Activated CD4-positive, alpha-beta T cell treated with anti-CD3 and anti-CD28 coated beads for 4 hours (primary cell): ENCODE measurements at places on chromosomes 6 and 20.

GRCh38 chr6:149458806-149459205 is 26.0 kb downstream of the ZC3H12D start:
- no peak for DNase-seq

DNA sequence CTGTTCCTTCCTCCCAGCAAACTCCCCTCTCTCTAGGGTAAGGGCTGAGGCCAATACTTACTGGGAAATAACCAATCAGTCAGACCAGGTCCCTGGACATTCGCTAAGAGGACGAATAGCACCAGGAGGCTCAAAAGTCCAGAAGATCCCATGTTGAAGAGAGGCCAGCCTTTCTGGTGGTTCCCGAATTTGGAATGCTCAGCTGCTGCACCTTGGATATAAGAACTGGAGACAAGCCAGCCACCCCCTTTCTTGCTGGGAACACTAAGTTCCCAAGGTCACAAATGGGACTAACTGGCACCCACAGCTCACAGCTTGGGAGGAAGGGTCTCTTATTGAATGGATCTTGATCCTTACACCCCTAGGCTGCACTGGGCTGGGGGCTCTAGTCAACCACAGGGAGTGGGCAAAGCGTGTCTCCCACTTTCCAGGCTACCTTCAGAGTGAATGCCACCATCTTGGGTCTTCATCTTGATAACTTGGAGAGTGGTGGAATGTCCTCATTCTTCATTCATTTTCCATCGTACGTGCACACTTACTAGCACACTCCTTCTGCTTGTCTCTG is at the start of gene EPPIN:
EPPIN (minus strand) TSS at position 196 of the 565 bp plus-strand sequence; CDS start at position 152, 44 bp downstream.
- no peak for DNase-seq

GRCh38 chr6:130411481-130411880 is 45.7 kb downstream of the TMEM200A start:
- no peak for DNase-seq

DNA sequence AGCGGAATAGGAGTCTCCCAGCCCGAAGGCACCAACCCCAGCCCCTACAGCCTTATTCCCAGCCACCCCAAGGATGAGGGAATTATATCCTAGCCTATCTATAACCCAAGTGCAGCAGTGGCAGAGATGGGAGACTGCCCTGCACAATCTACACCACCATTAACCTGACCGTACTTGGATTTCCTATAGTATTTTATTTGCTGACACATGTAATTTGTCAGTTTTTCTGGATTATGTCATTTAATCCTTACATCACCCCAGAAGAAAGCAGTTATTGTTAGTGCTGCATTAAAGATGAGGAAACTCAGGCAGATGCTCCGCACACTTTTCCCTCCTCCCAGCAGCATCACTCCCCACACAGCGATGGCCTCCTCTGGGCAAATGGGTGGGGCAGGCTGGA is 6.0 kb downstream of the BFSP1 start:
- no peak for DNase-seq

GRCh38 chr6:165999279-165999678 is 168.4 kb downstream of the TBXT start:
- DNase-seq, result no peak

DNA sequence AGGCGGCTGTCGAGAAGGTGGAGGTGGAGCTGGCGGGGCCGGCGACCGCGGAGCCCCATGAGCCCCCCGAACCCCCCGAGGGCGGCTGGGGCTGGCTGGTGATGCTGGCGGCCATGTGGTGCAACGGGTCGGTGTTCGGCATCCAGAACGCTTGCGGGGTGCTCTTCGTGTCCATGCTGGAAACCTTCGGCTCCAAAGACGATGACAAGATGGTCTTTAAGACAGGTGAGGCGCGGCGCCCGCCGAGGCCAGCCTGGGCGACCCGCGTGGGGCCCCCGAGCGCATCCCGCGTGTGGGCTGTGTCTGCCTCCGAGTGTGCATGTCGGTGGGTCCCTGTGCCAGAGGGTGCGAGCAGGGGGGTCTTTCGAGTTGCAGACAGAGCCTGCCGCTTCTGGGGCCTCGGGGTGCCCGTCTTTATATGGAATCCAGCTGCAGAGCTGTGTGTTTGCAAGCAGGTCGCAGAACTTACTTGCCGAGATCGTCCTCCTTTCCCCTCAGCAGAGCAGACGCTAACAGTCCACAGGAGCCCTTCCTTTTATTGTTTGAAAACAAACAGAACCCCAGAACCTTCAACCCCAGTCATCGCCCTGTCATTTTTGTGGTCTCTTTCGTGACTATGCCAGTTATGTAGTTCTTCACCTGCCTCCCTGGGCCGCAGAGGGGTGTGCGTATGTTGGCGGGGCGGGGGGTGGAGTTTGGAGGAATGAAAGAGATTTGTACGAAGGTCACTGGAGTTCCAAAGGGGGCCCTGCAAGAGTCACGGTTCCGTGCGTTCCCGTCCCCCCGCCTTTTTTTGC is 766 bp downstream of the SLC16A10 start:
- DNase-seq, result peak; percentile 58

- no peak for DNase-seq
Measured at GRCh38 chr6:164412566-164412965, 896.8 kb downstream of the C6orf118 start.

DNA sequence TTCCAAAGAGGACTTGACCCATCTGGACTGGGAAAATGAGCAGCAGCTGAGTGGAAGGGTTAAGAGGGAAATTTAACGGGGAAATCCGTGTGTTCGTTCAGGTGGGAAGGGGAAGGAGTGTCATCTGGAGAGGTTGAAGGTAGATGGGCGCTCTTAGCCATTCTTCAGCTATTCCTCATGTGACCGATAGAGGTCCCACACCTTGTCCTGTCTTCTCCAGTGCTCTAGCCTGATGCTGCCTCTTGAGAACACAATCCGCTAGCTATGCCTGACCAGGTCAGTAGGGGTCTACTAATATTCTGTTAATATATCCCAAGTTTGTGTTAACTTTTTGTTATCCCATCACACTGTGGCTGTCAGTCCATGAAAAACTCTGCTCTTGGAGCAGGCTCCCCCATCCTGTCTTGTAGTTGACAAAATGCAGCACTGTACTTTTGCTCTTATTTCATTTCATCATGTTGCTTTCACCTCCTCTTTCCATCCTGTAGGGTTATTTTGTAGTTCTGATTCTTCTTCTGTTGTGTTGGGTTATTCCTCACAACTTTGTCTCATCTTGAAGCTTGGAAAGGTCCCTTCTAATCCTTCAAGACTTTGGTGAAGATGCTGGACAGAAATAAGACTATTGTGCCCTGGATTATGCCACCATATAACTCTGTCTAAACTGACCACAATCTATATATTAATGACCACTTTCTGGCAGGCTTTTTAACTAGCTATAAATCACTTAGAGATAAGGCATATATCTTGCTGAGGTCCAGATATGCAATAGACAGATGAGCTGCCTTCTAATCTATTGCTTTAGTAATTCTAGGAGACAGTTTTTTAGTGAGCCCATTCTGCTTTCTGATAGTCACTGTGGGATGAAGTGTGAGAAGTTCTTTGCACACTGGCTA is 123.4 kb upstream of the SUPT3H start:
- no peak for DNase-seq

GRCh38 chr20:24957326-24958016 is 8.4 kb downstream of the CST7 start:
- DNase-seq, result no peak

DNA sequence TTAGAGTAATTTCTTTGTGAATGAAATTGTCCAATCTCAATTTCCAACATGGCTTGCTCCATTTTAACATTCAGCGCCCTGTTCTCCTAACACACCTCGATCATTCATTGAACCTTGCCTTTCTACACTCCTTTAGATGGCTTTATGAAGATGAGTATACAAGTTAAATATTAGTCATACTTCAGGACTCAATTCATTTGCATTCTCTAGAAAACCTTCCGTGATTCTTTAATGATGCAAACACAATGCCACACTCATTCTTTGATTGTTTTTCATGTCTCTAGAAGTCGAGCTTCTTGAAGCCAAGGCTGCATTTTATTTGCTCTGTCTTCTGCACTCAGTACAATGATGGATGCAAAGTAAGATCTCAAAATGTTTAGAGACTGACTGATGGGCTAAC is 641.2 kb downstream of the DOK5 start:
- DNase-seq, result no peak

GRCh38 chr6:33699739-33700138 is 11.8 kb downstream of the UQCC2 start:
- no peak for DNase-seq

GRCh38 chr6:166001359-166001758 is 166.3 kb downstream of the TBXT start:
- no peak for DNase-seq

DNA sequence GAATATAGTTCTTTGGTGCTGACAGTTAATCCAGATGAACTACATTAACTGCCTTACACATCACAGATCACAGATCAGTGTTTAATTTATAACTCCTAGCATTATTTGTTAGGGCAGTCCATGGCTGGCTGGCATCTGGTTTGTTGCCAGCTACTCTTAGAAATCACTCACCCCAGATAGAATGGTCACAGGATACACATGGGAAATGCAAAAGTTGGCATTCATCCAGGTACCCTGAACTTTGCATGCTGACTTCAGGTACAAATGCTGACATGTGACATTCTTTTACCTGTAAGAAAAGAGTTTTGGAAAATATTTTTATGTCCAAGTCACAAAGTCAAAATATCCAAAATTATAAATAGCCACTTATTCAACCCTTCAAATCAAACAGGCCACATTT is 20.2 kb downstream of the FBXL4 start:
- no peak for DNase-seq

GRCh38 chr20:58271606-58272351 is 37.7 kb upstream of the RAB22A start:
- peak; percentile 20 for DNase-seq

DNA sequence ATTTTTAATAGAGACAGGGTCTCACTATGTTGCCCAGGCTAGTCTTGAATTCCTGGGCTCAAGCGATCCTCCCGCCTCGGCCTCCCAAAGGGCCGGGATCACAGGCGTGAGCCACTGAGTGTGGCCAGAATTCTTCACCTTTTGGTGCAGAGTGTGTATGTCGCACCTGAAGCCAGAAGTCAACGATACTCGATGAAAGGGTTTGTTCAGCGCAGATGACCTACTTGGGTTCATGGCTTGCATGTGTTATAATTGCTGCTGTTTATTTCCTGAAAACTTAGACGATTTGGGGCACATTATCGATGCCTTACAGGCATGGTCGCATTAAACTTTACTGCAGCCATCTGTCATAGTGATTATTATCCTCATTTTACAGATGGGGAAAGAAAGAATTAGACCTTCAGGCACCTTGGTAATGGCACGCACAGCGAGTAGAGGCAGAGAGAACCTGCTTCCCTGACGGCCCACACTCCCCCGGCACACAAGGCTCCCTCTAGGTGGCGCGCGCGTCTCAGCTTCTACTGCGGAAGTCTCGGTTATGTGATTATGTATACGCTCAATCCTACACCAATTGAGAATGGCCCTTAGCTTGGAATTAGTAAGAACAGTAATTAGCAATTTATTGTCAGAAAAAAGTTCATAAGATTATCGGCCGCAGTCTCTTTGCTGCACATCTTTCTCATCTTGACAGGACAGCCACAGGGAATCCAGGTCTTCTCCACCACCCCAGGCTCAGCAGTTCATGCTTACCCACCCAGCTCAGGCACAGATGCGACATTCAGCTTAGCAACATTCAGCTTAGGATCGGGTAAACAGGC is 212.8 kb upstream of the PROKR2 start:
- DNase-seq, result peak; percentile 76

GRCh38 chr6:3045777-3046176 is 22.5 kb upstream of the RIPK1 start:
- DNase-seq, result no peak

GRCh38 chr20:47843886-47844567 is 58.7 kb upstream of the SULF2 start:
- DNase-seq, result no peak

GRCh38 chr20:19876828-19877460 is 118.9 kb downstream of the RIN2 start:
- DNase-seq, result no peak

- no peak for DNase-seq
Measured at GRCh38 chr6:87586371-87587077, 3.3 kb downstream of the RARS2 start.

DNA sequence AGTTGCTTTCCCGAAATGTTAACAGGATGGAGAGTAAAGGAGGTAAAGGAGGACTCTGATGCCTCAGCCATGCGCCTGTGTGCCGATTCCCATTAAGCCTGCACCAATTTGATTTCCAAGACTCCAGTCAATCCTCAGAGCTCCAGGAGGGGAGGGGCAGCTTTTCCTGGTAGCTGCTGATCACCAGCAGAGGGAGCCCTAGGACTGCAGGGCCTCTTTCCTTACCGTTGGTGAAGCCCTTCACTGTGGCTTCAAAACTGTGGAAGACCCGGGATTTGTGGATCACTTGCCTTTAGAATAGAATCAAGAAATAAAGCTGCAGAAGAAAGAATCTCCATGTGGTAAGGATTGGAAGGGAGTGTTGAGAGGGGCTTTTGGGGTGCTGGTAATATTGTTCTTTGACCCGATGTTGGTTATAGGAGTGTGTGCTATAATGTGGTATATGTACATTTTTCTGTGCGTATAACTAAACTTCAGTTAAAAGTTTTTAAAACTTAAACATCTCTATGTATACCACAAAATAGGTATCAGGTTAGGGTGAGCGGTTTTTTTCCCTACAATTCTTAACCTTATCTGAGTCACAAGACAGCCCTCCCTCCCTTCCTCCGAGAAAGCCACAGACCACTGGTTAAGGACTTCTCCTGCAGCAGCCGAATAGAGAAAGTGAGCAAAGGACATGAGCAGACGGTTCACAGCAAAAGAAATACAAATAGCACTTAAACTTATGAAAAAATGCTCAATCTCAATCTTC is 6.9 kb upstream of the OSER1 start:
- DNase-seq, result peak; percentile 66

DNA sequence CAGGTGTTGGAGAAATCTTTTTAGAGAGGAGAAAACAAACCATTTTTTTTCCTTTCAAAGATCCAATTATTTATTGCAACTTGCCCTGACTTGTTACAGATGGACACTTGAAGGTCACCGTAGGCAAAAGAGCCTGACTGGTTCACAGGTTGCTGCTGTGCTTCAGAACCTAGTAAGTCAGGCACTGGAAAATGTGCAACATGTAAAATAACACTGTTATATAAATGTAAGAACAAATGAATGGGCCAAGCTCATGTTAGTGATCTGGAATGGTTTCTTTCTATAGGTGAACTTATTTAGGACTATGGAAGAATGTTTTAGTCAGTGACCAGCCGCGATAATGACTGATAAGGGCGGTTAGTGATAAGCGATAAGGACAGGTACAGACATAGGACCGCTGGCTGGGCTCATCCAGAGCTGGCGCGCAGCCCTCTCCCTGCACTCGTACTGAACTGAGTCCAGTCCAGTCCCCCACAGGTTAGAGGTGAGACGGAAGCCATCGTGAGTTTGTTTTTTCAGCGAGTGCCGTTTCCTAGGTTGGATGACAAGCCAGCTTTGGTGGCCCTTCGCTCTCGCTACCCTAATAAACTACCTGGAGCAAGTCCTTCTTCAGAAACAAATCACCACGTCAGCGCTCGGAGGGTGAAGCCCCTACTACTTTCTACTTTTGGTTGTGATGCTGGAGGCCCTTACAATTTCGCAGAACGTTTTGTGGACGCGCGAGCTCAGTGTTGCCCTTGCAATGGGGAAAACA is 94.4 kb upstream of the PRDM1 start:
- DNase-seq, result peak; percentile 43

DNA sequence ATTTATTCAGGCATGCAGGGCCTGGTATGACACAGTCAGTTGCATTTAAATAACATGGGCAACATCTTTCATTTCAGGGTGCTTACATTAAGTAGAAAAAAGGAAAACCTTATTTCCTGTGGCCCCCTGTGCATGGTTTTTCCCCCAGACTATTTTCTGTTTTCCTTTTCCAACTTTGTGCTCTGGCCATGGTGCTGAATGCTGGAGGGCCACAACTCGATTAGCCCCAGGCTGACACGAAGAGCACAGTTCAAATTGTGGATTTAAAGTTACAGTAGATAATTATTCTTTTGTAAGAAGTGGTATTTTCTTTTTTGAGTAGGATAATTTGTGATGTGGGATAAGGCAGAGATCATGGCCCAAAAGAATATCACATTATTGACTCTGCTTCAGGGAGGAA is 332.0 kb downstream of the HAO1 start:
- DNase-seq, result no peak
